ENCODE measurements at places on chromosomes 5 and 9.

GRCh38 chr5:83453937-83454336 lies 17.6 kb upstream of the VCAN start:
- DNase-seq, result no peak
- H3K27me3 ChIP-seq, result peaks cover 18% of the 10 kb centered on the region
- no peak overlapping the region for H3K27ac ChIP-seq
- H3K36me3 ChIP-seq, result no peaks in the 10 kb centered on the region

- H3K36me3 ChIP-seq, result no peaks in the 10 kb centered on the region
- no peak for DNase-seq
These were observed 935.8 kb downstream of the DTWD2 start for GRCh38 chr5:118052503-118052902.

- H3K27ac ChIP-seq, result no peak overlapping the region
- H3K4me1 ChIP-seq, result no peaks in the 10 kb centered on the region
- H3K4me3 ChIP-seq, result no peak overlapping the region
- no peak for DNase-seq
These were observed 146.6 kb upstream of the PCSK5 start for GRCh38 chr9:75743855-75744254.

DNA sequence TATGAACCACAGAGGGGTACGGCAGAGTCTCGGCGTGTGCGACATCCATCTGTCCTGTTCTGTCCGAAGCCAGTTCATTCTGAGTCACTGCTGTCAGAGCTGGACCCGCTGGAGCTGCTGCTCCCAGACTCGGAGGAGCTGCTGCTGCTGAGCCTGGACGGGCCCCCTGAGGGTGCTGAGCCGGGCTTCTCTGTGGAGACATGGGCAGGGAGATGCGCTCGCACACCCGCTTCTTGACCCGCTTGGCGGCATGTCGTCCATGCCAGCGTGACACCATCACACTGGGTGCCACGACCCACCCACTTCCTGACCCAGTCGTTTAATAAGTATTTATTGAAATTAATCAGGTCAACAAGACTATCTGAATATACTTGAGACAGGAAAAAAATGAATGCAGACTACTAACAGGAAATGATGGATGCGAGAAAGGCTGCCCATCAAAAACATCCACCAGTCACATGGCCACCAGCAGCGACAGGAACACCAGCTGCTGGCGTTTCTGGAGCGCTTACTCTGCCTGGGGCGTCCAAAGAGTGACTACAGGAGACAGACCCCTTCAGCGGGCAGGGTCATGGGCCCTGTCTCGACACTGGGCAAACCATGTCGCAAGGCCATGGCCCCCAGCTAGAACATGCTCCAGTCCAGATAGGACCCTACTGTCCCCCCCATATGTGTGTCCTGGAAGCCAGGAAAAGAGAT lies 8.4 kb downstream of the BRD3OS start:
- peaks cover 45% of the 10 kb centered on the region for H3K36me3 ChIP-seq
- H3K4me3 ChIP-seq, result no peak overlapping the region
- no peaks in the 10 kb centered on the region for H3K27me3 ChIP-seq
- no peaks in the 10 kb centered on the region for H3K4me1 ChIP-seq

DNA sequence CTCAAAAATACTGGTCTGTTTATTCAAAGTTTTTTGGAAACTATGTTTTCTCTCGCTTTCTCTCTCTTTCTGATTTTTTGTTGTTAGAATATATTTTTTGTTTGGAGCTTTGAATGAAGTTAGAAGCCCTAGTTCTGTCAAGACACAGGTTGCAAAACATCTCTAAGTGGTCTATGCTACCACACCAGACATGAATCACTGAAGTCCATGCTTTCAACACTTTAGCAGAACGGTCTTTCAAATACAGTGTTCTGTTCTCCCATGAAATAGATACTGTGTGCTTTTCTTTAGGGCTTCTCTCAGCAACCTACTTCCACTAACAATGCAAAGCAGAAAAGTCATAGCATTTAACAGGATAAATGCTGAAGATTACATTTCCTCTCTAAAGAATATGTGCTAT lies 392.5 kb downstream of the TMEM167A start:
- no peaks in the 10 kb centered on the region for H3K27me3 ChIP-seq
- H3K36me3 ChIP-seq, result no peaks in the 10 kb centered on the region
- no peak overlapping the region for H3K4me3 ChIP-seq
- no peaks in the 10 kb centered on the region for H3K4me1 ChIP-seq
- no peak overlapping the region for H3K27ac ChIP-seq

DNA sequence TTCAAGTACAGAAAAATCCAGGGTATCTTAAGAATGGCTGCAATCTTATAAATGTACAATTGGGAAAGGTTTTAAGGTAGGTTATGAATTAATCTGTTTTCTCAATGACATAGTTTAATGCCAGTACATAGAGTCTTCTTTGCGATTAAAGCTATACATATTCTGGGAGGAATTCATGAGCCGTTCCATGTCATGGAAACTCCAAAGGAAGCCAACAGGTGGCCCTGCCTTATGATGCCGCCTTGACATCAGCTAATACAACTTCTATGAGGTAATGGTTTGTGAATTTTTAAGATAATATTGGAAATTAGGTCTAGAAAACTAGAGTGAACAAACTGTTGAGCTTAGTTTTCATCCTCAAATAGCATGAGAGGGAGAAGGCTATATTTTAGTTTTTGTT lies 713.4 kb downstream of the EFNA5 start:
- no peaks in the 10 kb centered on the region for H3K27me3 ChIP-seq
- no peak for DNase-seq
- H3K4me3 ChIP-seq, result no peak overlapping the region
- H3K27ac ChIP-seq, result no peak overlapping the region

DNA sequence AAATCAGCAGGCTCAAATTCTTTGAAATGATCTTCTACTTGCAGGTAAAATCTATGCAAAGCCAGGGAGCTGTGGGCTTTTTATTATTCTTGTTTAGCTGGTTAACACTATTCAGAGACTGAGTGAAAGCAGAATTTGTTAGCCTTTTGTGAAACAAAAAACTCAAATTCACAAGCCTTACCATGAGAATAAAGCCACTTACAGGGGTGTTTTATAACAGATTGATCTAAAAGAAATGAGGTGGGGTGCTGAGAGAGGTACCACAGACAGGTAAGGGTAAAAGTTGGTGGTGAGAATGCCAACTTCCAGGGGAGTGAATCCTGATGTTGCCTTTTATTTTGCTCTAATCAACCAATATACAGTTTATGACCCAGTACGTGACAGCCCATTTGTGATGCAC lies 1585.6 kb downstream of the EFNA5 start:
- no peaks in the 10 kb centered on the region for H3K36me3 ChIP-seq
- no peak for DNase-seq
- no peak overlapping the region for H3K27ac ChIP-seq
- no peak overlapping the region for H3K4me3 ChIP-seq

- no peaks in the 10 kb centered on the region for H3K4me1 ChIP-seq
- no peak for DNase-seq
- H3K27me3 ChIP-seq, result peaks cover 27% of the 10 kb centered on the region
- no peak overlapping the region for H3K4me3 ChIP-seq
These were observed 469.4 kb upstream of the TNC start for GRCh38 chr9:115587310-115587709.

DNA sequence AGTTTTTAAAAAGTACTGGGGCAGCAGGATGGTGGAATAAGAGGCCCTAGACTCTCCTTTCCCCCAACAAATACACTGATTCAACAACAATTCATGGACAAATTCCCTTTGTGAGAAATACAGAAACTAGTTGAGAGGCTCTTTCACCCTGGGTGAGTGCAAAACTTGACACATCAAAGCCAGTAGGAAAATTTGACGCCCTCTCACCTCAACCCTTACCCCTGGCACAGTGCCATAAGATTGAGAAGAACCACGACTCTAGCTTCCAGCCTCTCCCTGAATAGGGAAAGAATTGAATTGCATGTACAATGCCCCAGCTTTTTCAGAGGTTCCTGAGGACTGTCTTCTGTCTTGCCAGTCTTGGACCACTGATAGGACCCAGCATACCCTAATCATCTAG lies 12.3 kb downstream of the KIF4B start:
- no peak for DNase-seq
- H3K36me3 ChIP-seq, result no peaks in the 10 kb centered on the region
- H3K27ac ChIP-seq, result no peak overlapping the region
- H3K4me3 ChIP-seq, result no peak overlapping the region
- H3K27me3 ChIP-seq, result peaks cover 16% of the 10 kb centered on the region
- H3K4me1 ChIP-seq, result no peaks in the 10 kb centered on the region

GRCh38 chr5:156934450-156935211 lies 28.4 kb downstream of the TIMD4 start:
- DNase-seq, result peak; percentile 43
- peak overlapping the region; percentile 32 for H3K27ac ChIP-seq
- peak overlapping the region; percentile 15 for H3K4me3 ChIP-seq
- H3K27me3 ChIP-seq, result no peaks in the 10 kb centered on the region
- H3K36me3 ChIP-seq, result no peaks in the 10 kb centered on the region
- H3K4me1 ChIP-seq, result peaks cover 7% of the 10 kb centered on the region

DNA sequence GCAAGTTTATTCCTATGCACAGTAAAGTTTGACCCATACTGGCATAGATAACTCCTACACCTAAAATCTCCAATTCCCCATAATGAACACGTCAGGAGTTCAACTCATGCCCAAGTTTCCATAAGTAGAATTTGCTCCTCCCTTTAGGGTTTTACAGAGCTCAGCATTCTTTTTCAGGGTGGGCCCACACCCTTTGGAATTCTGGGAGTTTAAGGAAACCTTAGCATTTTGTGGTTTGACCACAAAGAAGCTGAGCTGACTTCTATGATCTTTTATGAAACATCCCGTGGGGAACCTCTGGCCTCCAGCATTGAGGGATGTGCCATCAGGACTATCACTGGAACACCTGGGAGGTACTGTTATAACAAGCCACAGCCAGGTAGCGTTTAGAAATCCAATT lies 220.6 kb upstream of the MAP3K1 start:
- no peaks in the 10 kb centered on the region for H3K4me1 ChIP-seq
- H3K4me3 ChIP-seq, result no peak overlapping the region
- no peaks in the 10 kb centered on the region for H3K36me3 ChIP-seq
- DNase-seq, result no peak
- H3K27me3 ChIP-seq, result no peaks in the 10 kb centered on the region
- no peak overlapping the region for H3K27ac ChIP-seq

- DNase-seq, result no peak
- no peak overlapping the region for H3K27ac ChIP-seq
- no peak overlapping the region for H3K4me3 ChIP-seq
- peaks cover 4% of the 10 kb centered on the region for H3K4me1 ChIP-seq
- H3K27me3 ChIP-seq, result peaks cover 61% of the 10 kb centered on the region
- H3K36me3 ChIP-seq, result no peaks in the 10 kb centered on the region
These were observed 160.7 kb upstream of the PITX1 start for GRCh38 chr5:135194573-135195269.

DNA sequence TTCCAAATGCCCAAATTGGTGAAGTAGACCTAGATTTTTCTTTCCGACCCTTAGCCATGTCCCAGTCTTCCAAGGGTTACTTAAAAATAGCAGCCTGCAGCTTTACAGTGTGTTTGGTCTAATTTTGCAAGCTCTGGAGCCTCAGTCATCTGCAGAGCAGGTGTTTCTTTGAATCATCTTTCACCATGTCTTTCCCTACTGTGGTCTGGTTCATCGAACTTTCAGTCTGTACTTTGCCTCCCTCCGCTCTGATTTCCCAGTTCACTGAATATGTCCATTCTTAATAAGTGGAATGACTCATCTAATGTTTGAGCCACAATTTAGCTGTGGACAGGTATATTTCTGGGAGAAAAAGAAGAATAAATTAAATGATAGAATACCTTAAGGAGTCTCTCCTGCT lies 1060.7 kb downstream of the EFNA5 start:
- no peaks in the 10 kb centered on the region for H3K27me3 ChIP-seq
- no peak overlapping the region for H3K27ac ChIP-seq
- no peaks in the 10 kb centered on the region for H3K36me3 ChIP-seq

GRCh38 chr5:120690621-120691407 lies 226.7 kb downstream of the PRR16 start:
- no peak overlapping the region for H3K27ac ChIP-seq
- no peaks in the 10 kb centered on the region for H3K36me3 ChIP-seq
- no peak for DNase-seq
- no peak overlapping the region for H3K4me3 ChIP-seq
- H3K27me3 ChIP-seq, result no peaks in the 10 kb centered on the region
- H3K4me1 ChIP-seq, result no peaks in the 10 kb centered on the region

- no peak overlapping the region for H3K27ac ChIP-seq
- H3K4me3 ChIP-seq, result no peak overlapping the region
- H3K27me3 ChIP-seq, result no peaks in the 10 kb centered on the region
- peaks cover 61% of the 10 kb centered on the region for H3K36me3 ChIP-seq
- peaks cover 14% of the 10 kb centered on the region for H3K4me1 ChIP-seq
These were observed 9.4 kb downstream of the PSMD5 start for GRCh38 chr9:120833325-120833724.

GRCh38 chr9:108727580-108728111 lies 128.1 kb downstream of the ACTL7B start:
- DNase-seq, result no peak
- no peaks in the 10 kb centered on the region for H3K4me1 ChIP-seq
- no peak overlapping the region for H3K27ac ChIP-seq
- H3K36me3 ChIP-seq, result peaks cover 3% of the 10 kb centered on the region
- no peaks in the 10 kb centered on the region for H3K27me3 ChIP-seq

DNA sequence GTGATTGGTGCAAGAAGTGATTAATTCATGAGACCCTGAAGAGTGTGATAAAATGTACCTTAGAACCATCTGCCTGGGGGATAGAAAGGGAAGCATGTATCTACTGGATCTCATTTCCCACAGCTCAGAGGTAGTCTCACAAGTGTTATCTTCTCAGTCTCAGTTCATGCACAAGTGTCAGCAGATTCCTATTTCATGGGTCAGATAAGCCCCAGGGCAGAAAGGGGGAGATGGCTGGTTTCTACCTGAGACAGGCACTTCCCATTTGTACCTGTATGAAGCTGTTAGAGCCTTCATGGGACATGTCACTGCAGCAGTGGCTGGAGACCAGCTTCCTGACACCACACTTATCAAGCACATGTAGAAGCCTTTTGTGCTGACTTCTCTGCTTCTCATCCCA lies 45.6 kb upstream of the SMIM15 start:
- H3K27ac ChIP-seq, result no peak overlapping the region
- no peak for DNase-seq
- H3K4me3 ChIP-seq, result no peak overlapping the region
- peaks cover 2% of the 10 kb centered on the region for H3K36me3 ChIP-seq

- H3K36me3 ChIP-seq, result peaks cover 4% of the 10 kb centered on the region
- no peak overlapping the region for H3K27ac ChIP-seq
- peaks cover 2% of the 10 kb centered on the region for H3K4me1 ChIP-seq
- no peaks in the 10 kb centered on the region for H3K27me3 ChIP-seq
These were observed 106.2 kb downstream of the KLHL3 start for GRCh38 chr5:137629646-137630045.

Data from effector memory CD8-positive, alpha-beta T cell (primary cell).